ENCODE measurements at places on chromosomes 12 and 14. TPM values are rescaled to one million over a fixed set of nuclear protein-coding genes. Genes with fewer than 3 reads are reported as not detected.

The HAL gene
- polyA plus RNA-seq = 0.12 TPM

The TESPA1 gene
- polyA plus RNA-seq = not detected

The OR2AP1 gene
- not detected for polyA plus RNA-seq

The GNB3 gene
- polyA plus RNA-seq = 5.3 TPM

- DNase-seq = peak; percentile 57
Observed at GRCh38 chr12:93825931-93826555, 148.9 kb downstream of the CRADD start.

GRCh38 chr12:110760204-110760609 is 17.5 kb upstream of the PPP1CC start:
- no peak for DNase-seq

GRCh38 chr12:14213542-14213941 is 151.9 kb upstream of the ATF7IP start:
- no peak for DNase-seq

- DNase-seq = no peak
Observed at GRCh38 chr12:115312901-115313300, 628.9 kb upstream of the TBX3 start.

- no peak for DNase-seq
Observed at GRCh38 chr12:111430433-111431353, 25.0 kb downstream of the SH2B3 start.

GRCh38 chr12:115222220-115222619 is 538.2 kb upstream of the TBX3 start:
- no peak for DNase-seq

- DNase-seq = no peak
Observed at GRCh38 chr14:23929822-23930294, 23.7 kb upstream of the DHRS4 start.

DNA sequence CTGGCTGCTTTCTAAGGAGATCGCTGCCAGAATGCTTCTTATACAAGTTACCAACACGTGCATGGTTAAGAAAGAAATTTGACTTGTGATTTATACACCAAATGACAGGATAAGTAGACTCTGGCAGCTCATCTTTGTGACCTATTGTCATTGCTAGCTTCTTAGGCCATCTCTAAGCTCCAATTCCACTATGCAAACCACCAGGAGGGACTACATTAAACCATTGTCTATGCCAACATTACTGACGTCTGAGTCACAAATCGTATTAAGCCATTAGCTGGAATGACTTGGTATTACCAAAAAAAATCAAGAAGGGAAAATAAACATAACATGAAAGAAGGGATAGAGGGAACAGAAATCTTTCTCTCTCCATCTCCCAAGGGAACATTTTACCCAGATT is 15.8 kb upstream of the VPS33A start:
- peak; percentile 41 for DNase-seq

DNA sequence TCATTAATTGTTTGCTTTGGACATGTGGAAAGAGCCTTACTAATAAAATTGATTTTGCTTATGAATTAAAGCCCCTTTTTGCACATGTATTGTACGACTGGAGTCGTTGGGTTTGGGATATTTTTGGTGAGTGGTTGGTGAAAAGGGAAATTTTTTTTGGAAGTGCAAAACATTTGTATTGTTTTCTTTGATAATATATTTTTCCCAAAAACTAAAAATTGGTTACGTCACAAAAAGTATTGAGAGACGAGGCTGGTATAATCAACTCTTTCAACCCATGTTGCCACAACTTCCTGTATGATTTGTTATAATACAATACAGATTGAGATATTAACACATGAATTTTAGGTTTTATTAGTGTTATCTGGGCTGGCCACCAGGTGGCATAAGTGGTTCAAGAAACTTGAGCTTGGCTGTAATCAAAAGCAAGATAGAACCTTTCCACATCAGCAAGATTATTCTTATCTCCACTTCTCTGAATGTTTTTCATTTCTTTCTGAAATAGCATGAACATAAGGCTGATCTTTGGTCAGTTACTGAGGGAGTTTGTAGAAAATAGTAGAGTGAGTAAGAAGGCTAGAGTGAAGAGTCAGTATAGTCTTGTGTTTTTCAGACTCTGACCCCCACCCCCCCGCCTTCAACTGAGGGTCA is 8.7 kb downstream of the NGDN start:
- no peak for DNase-seq

- DNase-seq = no peak
Observed at GRCh38 chr12:94793191-94793595, 142.8 kb upstream of the TMCC3 start.

- no peak for DNase-seq
Observed at GRCh38 chr12:27524494-27524835, 459 bp downstream of the PPFIBP1 start.

GRCh38 chr12:128671528-128672042 is 152.2 kb downstream of the SLC15A4 start:
- DNase-seq = no peak

GRCh38 chr12:132407992-132408391 is 78.6 kb upstream of the GALNT9 start:
- no peak for DNase-seq

DNA sequence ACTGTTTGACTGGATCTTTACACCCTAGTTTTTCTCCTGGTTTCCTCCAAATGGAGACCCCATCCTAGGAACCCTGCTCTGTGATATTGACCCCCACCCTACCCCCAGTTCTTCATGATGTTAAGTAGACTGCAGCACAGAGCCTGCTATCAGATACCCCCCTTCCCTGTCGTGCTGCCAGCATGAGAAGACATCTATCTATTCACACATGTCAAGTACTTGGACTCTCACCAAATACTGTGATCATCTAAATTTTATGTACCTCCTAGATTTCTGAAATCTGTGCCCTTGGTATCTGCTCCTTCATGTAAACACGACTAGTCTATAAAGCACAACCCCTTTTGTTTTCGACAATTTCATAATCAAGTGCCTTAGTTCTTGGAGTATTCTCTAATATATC is 38.9 kb downstream of the FERMT2 start:
- DNase-seq = no peak

GRCh38 chr14:64841772-64842750 is 37.6 kb downstream of the SPTB start:
- no peak for DNase-seq

DNA sequence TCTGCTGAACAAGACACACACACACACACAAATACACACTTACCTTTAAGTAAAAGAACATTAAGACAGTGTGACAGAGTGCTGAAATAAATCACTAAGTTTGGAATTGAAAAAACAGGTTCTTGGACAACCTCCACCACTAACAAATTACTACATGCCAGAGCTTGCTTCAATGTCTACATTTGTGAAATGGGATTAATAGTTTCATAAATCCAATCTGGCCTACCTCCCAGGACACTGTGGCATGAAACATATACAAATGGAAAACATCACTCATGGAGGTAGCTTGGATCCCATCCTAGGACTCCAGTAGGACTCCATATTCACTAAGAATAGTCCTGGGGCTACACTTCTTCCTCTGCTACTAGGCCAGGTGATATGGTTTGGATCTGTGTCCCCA is 8.2 kb upstream of the CCDC60 start:
- no peak for DNase-seq

DNA sequence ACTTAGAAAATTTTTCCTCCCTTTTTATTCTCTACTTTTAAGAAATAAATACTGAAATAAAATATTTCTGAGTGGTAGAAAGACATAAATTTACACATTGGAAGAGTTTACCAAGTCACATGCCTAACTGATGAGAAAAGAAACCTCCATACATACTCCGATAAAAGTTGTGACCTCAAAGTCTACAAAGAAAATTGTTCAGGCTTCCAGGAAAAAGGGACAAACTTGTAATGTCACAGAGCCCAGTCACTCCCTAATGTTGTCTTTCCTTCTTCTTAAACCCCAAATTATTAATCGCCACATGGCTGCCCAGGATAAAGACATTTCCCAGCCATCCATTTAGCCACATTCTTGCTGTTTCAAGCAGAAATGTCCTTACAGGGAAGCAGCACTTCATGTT is 455.3 kb downstream of the MDGA2 start:
- no peak for DNase-seq

DNA sequence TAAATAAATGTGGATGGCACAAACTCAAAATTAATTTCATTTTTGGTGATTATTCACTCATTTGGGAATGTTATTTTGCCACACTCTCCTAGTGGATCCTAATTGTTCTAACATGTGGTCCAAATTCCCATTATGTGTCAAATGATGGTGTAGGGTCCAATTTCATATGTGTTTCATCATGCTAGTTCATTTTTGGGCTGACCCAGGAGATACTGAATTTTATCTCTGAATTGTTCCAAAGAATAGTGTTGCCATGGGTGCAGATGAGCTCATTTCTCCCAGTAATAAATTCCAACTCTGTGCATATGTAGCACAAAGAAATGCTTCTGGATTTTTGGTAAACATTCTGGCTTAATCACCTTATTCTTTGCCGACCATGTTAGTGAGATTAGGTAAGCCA is 23.5 kb upstream of the SEL1L start:
- DNase-seq = no peak

- no peak for DNase-seq
Observed at GRCh38 chr12:121288158-121288845, 8.2 kb downstream of the CAMKK2 start.
